Peyer's patch (tissue), 4 donors: ENCODE measurements at places on chromosomes 4 and X.

- no peak for DNase-seq
These were observed 10.3 kb downstream of the SPRY1 start for GRCh38 chr4:123406872-123407271.

DNA sequence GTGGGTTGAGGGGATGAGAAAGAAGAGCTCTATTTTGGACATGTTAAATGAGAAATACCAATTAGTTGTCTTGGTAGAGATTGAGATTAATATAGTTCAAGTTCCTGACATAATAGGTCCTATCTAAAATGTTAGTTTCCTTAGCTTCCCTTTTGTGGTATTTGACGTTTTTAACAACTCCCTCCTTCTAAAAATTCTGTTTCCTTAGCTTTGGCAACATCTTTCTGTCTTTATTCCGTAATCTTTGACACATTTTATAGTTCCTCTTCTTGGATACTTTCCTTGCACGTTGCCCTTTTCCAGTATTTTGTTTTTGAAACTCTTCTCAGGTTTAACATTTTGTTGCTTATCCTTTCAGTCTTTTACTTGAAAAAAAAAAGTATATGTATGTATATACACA lies 36.9 kb downstream of the LAMTOR3 start:
- no peak for DNase-seq

GRCh38 chrX:104922206-104922621 lies 298.3 kb downstream of the TEX13A start:
- peak; percentile 86 for DNase-seq

DNA sequence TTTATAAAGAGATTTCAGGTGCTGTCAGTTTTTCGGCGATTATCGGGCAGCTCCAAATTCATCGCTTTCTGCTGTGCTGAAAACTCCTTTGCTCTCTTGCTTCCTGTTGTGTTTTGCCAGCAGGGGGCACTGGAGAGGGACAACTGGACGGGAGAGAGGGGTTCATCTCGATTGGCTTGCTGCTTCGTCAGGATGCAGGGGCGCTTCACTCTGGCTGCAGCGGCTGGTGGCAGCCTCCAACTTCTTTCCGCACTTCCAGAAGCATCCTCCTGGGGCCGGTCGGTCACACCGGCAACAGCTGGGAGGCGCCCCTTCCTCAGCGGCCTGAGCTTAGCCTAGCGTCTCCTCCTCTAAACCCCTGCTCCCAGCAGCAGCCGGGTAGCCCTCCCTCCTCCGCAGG lies 29.5 kb downstream of the MSL3 start:
- DNase-seq: peak; percentile 65

GRCh38 chrX:71945237-71945805 lies 34.7 kb downstream of the NHSL2 start:
- no peak for DNase-seq

DNA sequence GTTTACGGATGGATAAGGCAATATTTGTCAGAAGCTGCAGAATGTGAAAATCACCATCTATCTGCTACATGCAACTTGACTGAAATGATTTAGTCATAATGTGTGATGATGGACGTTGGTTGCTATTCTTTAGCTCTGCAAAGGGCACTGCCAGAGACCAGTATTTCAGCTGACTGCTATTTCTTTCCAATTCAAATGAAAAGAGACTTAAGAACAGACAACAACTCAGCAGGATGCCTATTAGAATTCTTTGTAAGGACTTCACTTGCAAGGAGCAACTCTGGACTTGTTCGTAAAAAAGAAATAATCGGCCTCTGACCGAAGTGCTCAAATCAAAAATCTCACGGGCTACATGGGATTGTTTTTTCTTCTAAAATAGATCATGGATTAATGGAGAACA lies 262.7 kb downstream of the DHX15 start:
- DNase-seq: no peak

- no peak for DNase-seq
These were observed 135.0 kb downstream of the AWAT2 start for GRCh38 chrX:69914781-69915180.

DNA sequence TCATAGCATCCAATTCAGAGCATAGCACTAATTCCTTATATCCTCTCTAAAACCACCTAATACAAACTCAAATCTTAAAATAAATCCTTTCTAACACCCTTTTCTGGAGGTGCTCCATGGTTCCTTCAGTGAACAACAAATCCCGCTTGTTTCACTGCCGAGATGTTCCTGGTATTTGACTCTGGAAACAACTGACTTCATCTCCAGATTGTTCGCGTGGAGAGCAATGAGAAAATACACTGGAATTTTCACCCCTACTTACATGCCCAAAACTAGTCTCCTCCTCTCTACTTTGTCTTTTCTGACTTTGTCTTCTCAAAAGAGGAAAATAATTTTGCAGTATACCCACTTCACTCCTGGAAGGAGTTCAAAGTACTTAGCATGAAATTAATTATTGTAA lies 129.0 kb downstream of the PLS3 start:
- no peak for DNase-seq

DNA sequence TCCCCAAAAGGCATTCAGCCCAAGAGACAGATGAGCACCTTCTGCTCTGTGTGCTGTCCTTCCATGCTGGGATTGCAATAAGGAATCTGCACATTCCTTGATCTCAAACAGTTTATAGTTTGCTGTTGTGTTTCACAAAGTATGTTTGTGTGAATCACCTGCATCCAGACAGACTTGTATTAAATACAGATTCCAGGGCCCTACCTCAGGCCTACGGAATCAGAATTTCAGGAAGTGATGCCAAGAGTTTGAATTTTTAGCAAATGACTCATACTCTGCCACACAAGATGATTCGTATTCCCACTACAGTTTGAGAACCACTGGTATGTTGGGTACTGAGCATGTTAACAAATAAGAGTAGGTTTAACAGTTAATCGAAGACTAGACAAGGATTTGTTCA lies 7.0 kb downstream of the VAMP7 start:
- DNase-seq: no peak

GRCh38 chrX:80879143-80879542 lies 69.5 kb upstream of the BRWD3 start:
- no peak for DNase-seq

- no peak for DNase-seq
These were observed 1.5 kb upstream of the IL1RAPL1 start for GRCh38 chrX:28585767-28586166.

GRCh38 chrX:106933538-106933961 lies 13.3 kb downstream of the CLDN2 start:
- peak; percentile 54 for DNase-seq

DNA sequence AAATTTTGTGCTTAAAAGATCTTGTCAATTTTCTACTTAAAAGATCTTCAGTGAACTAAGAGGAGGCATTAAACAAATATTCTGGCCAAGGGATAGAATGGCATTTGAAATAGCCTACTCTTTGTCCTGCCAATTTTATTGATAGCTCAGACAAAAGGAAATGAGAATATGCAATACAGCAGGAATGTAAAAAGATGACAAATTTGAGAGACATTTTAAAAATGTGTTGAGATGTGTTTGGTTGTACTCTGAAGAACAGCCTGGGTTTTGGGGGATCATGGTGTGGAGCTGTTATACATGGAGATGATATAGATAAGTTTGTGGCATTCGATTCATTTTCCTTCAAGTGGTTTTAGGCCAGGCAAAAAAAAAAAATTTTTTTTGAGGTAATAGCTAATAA lies 11.6 kb upstream of the MAD2L1 start:
- no peak for DNase-seq

- no peak for DNase-seq
These were observed 816.1 kb upstream of the TENM3 start for GRCh38 chr4:181427076-181427475.

DNA sequence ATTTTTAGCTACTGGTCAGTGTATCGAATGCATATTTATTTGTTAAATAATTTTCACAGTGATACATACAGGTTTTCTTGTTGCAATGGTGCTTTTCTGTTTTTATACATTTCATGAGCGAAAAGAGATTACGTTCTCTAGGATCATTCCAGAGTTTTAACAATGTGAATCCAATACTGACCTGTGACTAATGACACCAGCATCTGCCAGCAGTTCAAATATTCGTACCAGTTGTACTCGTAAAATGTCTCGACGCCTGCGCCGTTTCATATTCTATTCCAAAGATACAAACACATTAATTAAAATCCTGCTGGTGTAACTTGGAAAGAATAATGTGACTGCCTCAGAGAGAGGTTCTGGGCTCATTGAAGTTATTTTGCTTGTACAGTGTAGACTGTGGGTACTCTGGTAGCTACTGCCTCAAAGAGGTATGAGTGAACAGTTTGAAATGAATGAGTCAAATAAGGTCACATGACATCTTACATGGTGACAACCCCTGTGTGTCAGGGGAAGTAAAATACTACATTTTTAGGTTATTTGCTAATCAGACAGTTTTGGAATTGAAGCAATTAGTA lies 80.7 kb downstream of the ZAR1 start:
- DNase-seq: no peak

DNA sequence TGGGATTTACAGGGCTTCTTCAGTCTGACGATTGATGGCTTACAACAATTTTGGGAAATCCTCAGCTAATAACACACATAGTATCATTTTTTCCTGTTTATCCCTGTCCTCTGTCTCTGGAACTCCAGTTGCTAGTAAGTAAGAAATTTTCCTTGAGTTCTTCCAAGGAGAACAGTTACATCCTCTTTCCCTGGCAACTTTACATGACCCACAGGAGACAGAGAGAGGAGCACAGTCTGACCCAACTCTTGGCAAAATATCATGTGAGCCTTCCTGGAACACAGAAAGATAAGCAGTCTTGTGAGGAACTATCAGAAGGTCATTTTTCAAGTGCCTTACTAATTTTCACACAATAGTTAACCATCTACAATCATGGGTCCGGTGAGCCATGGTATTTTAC lies 578.7 kb upstream of the PABPC4L start:
- no peak for DNase-seq

- DNase-seq: no peak
These were observed 23.4 kb downstream of the ARHGEF9 start for GRCh38 chrX:63761639-63762038.

DNA sequence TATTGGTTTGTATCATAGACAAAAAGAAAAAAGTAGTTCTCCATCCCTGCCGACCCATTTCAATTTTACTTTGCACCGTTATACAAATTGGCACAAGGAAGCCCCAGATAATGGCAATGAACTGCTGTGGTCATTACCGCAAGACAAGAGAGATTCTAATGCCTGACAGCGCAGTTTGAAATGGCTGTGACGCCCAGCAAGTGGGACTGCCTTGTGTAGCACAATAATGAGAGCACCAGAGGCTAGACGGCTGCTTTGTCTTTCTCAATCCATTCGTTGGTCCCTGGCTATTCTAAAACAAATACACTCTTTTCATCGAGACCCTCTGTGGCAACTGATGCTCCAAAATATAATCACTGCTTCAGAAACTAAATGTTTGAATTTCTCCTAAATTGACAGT lies 192.4 kb upstream of the NEIL3 start:
- no peak for DNase-seq

DNA sequence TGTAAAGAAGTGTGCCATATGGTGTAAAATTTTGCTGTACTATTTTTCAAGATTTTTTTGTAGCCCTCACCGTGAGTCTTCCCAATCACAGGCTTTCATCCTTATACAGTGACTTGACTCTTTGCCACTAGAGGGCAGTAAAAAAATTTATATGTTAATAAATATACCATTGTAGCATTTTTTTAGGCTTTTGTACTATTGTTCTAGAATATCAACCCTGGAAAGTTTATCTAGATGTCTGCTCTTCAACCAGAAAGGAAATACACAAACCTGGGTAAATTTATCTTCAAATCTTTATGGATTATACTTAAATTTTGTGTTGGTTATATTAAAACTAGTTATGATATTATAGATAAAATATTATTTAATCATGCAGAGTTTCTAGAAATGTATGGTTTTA lies 235.3 kb downstream of the TENM3 start:
- no peak for DNase-seq

DNA sequence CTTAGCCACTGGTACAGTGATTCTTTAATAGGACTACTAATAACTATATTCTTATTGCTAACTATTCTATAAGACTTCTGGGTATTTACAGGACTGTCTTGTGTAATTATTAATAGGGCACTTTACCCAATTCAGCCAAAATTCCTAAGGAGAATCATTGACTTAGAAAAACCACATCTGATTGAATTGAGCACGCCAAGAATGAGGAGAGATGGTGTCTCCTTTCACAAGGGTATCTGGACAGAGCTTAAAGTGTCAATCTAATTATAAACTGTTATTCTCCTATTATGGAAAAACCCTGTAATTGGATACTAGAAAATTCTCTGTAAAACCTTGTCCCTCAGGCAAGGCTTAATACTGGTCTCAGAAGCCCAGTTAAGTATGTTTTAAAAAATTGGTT lies 111.1 kb upstream of the TLL1 start:
- DNase-seq: no peak

- DNase-seq: no peak
These were observed 120.2 kb downstream of the PAPSS1 start for GRCh38 chr4:107599841-107600240.

DNA sequence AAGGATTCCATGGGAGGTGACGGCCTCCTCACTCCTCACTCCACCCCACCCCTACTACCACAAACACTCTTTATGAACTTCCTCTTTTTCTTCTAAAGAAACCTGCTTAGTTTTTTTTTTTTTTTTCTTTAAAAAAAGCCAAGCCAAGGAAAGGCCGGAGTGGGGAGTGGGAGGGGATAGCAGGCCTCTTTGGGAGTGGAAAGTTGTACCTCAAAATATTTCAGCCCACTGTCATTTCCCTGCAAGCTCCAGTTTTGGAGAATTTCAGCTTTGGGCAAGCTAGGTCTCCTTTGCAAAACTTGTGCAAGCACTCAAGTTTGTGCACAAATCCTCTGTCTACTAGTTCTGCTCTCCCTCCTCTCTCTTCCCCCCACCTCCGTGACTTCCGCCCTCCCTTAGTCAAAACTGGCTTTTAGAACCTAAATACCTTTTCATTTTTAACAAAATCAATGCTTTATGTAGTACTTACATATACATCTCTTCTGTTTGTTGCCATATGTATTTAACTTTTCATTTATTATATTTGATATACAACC lies 512 bp upstream of the ANTXR2 start:
- DNase-seq: no peak

DNA sequence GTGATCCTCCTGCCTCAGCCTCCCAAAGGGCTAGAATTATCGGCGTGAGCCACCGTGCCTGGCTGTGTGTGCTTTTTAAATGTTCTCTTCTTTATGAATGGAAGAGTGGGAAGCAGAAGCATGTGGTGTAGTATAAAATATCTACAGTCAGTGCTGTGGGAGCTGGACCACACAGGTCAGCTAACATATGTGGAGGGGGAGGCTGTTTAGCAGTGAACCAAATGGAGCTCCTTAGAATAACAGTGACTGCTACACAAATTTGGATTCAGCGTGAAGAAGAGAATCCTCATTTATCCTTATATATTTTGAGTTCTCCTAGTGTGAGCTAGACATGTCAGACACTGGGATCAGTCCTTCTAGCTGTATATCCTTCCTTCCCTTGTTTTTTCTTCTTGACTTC lies 3.2 kb downstream of the SNX25 start:
- DNase-seq: no peak

DNA sequence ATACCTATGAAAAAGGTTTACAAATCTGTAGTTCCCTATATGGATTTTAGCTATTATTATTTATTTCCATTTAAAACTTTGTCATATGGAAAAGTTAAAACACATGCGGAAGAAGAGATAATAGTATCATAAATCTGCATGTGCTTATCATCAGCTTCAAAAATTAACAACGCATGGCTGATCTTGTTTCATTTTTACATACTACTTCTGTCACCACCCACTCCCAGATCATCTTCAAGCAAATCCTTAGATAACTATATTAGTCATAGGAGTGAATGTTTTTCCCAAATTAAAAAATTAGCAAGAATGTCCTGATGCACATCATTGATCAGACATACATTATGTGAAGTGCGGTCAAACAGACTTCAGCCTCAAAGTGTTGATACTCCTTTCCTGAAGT lies 24.6 kb upstream of the MOB1B start:
- DNase-seq: no peak
